Activated CD4-positive, CD25-positive, alpha-beta regulatory T cell (primary cell): ENCODE measurements at places on chromosomes 1 and 21.
A peak's percentile ranks its signal among the peaks of the same experiment; 100 is the strongest.

DNA sequence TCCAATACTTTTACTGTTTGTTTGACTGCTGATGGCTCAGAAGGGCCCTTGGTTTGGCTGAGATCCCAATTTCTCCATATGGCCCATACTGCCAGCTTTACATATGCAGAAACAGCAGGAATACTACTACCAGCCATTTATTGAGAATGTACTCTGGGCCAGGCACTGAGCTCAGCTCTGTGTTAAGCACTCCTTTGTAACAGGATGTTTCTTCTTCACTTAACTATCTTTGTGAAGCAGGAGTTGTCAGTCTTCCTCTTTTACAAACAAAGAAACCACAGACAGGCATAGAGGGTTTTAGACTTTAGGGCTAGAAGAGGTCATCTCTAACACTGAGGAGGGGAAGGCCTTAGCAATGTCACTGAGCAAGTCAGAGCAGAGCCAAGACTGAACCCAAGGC lies 8.3 kb downstream of the HMGCL start:
- DNase-seq, result no peak

DNA sequence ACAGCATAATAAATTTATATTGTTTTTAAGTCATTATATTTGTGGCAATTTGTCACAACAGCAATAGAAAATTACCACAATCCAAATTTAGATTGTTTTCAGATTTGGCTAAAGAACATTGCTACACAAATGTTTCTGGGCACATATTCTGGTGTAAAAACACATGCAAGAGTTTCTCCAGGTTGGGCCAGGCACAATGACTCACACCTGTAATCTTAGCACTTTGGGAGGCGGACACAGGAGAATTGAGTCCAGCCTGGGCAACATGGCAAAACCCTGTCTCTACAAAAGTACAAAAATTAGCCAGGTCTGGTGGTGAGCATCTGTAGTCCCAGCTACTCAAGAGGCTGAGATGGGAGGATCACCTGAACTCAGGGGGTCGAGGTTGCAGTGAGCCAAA lies 8.4 kb downstream of the ERO1B start:
- no peak for DNase-seq

DNA sequence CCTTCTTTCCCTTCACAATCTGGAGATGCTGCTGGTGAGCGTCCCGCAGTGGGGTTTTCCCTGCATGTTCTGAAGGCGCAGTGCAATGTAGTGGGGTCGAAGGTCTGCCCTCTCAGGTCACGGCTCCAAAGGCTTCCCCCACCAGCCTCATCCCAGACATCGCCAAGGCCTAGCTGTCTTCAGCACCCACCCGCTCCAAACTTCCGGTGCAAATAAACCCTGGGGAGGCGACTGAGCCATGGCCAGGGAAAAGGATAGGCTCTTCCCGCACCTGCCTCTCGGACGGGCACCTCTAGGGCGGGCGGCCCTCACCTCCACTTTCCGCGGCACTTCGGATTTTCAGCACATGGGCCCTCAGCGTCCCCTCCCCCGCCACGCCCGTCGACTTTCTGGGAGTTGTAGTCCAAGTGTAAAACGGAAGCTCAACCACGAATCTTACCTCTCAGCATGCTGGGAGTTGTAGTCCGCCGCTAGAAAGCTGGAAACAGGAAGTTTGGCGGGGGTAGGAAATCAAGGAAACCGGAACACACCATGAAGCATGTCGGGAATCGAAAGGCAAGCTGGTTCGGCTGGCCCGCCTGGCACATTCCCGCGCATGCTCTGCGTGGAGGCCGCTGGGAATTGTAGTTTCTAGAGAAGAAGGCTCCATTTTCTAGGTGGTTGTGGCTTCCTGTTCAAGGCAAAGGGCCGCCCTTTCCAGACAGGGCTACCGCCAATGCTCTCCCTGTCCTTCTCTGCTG lies at the start of gene MRPL24:
TSS of gene MRPL24 (minus strand) at position 348 of the 740 bp plus-strand sequence. CDS start 2,384 bp downstream, outside the sequence.
- peak; percentile 99 for DNase-seq

- no peak for DNase-seq
Measured at GRCh38 chr1:31062867-31063380, 2.6 kb downstream of the PUM1 start.

DNA sequence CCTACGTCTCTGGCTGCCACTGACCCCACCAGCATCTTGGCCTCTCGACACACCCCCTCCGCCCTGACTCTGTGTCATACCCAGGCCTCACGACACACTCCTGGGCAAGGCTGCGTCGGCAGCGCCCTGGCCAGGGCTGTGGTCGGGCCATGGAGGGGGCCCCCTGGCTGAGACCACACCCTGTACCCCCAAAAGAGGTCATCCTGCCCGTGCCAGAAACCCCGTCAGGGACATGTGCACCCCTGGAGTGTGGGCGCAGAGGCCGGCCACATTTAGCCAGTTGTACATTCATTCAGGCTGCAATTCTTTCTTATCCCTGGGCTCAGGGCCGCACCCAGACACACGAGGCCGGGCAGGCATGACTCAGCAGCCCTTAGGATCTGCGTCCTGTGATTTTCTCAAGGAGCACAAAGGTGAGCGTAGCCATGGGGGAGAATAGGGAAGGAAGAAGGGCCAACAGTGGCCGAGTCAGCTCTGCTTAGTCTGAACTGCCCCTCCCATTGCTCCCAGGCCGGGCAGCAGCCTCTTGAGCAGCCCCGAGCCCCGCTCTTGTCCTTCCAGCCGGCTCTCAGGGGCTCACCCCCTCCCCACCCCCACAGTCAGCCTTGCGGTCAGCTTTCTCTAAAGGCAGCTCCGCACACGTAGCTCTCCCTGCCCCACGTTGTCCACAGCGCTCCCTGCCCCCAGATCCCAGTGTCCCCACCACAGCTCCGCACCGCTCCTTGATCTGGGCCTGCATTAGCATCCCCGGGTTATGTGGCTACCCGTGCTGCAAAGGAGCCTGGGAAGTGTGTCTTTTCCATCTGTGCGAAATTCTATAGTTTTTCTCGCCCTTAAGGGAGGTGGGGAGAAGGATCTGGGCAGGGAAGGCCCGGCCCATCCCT lies 7.9 kb downstream of the CSTB start:
- no peak for DNase-seq

DNA sequence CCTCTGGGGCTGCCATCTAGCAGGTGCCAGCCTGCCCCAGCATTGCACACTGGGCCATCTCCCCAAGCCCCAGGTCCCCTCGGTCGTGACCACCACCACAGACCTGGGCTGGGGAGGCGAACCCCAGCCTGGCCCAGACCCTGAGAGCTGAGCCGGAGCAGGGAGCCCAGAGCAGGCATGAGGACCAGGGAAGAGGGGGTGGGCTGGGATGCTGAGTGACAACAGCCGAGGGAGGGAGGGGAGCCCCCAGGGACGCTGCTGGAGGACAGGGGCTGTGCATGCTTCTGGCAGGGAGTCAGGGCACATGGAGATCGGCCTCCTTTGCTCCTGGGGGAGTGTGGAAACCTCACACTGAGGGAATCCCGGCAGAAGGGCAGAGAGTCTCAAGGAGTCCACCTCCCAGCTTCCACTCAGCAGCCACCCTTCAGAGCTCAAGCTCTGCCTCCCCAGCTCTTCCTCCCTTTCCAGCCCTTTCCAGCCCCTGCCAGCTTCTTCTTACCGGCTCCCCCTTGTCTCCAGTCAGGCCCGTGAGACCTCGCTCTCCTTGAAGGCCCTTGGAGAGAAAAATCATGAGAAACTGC lies 23.7 kb upstream of the PEF1 start:
- DNase-seq, result no peak

- DNase-seq, result no peak
Measured at GRCh38 chr1:186980400-186980799, 151.7 kb downstream of the PLA2G4A start.

GRCh38 chr1:224387302-224387912 lies 30.7 kb downstream of the CNIH4 start:
- no peak for DNase-seq

DNA sequence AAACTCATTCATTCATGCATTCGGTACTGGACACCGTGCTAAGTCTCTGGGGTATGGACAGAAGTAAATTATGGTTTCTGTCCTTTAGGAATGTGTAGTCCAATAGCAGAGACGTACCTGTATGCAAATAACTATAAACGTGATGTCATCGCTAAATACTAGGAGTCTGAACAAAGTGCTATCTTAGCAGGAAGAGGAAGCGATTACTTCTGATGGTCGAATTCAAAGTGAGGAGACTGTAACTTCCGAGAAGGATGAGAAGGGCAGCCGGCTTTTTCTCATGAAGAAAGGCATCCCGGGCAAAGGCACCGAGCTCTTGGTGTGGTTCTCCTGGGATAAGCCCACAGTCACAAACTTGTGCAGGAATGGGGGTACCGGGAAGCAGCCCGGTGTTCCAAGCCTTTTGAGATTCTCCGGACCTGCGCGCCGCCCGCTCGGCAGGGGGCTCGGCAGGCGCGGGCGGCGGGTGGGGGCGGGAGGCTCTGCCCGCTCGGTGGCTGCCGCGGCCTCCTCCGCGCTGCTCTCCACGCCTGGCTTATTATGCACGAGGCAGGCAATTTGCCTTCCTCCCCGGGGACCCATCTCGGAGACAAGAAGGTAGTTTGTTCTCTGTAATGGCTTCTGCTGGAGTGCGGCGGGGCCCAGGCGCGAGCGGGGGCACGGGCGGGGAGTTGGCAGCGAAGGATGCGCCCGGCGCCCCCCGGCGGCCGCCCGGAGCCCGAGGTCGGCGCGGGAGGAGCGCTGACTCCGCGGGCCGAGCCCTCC lies 67.5 kb upstream of the CD1D start:
- no peak for DNase-seq

DNA sequence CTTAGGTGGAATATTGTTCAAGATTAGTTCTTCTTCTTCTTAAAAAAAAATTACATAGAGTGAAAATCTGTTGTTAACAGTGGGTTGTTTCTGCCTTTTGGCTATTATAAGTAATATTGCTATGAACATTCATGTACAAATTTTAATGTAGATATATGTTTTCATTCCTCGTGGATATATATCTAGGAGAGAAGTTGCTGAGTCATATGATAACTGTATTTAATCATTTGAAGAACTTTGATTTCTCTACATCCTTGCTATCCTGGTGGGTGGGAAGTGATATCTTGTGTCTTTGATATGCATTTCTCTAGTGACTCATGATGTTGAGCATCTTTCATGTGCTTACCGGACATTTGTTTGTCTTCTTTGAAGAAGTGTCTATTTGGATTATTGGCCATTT lies 29.9 kb downstream of the MAST2 start:
- DNase-seq, result no peak

- DNase-seq, result no peak
Measured at GRCh38 chr1:200237066-200237465, 172.8 kb downstream of the ZNF281 start.

DNA sequence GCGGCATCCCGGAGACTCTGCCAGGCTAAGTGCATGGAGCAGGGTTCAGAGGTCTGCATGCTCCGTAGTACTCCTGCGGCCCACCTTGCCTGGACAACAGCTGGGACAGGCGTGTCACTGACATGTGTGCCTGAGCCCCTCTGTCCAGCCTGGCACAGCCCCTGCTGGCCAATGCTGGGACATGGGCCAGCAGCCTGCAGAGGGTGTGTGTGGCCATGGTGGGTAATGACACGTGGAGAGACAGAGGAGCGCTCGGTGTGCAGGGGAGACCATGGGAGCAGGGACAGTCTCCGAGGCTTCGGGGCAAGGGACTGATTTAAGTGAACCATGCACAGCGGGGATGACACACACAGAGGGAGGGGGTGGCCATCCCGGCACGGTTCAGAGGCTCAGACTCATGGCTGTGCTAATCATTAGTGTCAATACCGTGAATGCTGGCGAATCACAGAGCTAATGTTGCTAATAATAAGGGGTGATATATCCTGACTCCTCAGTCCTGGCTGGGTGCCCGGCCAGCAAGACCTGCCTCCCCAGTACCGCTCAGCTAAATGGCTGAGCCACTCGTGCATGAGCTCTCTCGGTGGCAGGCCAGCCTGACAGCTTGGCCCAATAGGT lies 41.5 kb downstream of the IGSF21 start:
- DNase-seq, result no peak

- DNase-seq, result peak; percentile 33
Measured at GRCh38 chr1:151340870-151341754, 5.9 kb downstream of the RFX5 start.

DNA sequence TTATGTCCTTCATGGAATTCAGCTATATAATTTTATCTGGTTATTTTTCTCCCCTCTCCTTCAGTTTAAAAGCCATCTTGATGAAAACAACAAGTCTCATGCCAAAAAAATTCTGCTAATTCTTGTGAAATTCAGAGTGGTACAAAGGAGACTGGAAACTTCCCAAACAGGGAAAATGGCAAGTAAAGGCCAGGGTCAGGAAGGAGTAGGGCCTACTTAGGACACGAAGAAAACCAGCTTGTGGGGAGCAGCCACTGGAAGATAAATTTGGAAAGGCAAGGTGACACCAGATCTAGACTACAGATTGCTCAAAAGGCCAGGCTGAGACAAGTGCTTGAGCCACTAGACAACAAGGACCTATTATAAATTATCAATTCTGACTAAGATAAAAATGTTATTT lies 6.4 kb downstream of the TSTD1 start:
- DNase-seq, result no peak

DNA sequence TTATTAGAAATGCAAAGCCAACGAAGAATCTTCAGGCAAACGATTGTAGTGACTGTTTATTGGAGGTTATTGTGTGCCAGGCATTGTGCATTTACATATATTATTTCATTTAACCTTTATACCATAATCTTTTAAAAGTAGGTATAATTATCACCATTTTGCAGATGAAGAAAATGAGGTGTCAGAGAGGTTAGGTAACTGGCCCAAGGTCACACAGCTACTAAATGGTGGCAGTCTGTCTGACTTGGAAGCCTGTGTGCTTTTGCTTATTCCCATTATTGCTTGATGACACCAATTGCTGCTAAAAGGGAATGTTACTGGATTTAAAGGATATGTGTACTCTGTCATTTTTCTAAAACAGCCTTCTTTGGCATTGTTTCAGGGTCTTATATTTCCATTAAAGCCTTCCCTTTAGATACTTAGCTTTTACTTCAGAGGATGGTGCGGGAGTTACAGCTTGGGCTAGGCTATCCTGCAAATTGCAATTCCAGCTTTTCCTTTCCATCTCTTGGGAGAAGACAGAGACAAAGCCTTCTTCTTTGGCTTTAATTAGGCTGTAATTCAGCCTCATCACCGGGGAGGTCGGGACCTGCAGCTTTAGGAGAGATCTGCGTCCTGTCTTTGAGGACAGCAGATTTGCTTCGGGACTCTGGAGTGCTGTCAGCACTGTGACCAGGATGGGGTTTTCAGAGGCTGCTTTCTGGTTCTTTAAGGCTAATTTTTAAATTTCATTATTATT lies 37.4 kb upstream of the ERRFI1 start:
- no peak for DNase-seq

- DNase-seq, result peak; percentile 25
Measured at GRCh38 chr1:222654849-222655248, 37.0 kb downstream of the MIA3 start.

GRCh38 chr1:154306151-154306550 lies 14.7 kb upstream of the AQP10 start:
- no peak for DNase-seq
